ENCODE measurements at places on chromosomes 7 and 10.

- no peak for DNase-seq
Observed at GRCh38 chr7:151431768-151432311, 8.1 kb downstream of the CRYGN start.

DNA sequence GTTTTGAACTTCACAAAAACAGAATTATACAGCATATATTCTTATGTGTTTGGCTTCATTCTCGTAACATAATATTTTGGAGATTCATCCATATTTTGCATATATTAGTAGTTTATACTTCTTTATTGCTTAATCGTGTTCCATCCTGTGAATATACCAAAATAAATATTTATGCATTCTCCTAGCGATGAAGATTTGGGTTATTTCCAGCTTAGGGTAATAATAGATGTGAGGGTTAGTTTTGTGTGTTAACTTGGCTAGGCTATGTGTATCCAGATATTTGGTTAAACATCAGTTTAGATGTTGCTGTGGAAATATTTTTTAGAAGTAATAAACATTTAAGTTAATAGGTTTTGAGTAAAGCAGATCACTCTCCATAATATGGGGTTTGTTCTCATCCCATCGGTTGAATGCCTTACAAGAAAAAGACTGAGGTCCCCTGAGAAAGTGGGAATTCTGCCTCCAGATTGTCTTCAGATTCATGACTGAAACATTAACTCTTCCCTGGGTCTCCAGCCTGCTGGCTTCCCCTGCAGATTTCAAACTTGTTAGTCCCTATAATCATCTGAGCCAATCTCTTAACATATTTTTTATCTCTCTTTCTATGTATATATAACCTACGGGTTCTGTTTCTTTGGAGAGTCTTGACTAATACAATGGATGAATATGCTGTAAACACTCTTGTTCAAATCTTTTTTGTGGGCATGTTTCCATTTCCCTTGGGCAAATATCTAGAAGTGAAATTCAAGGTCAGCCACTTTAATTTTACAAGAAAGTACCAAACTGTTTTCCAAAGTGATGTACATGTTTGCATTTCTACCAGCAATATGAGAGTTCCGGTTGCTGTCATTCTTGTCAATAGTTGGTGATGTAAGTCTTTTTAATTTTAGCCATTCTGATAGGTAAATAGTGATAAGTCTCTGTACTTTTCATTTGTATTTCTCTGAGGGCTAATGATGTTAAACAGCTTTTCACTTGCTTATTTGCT, 48.7 kb downstream of the PDK4 start:
- no peak for DNase-seq

DNA sequence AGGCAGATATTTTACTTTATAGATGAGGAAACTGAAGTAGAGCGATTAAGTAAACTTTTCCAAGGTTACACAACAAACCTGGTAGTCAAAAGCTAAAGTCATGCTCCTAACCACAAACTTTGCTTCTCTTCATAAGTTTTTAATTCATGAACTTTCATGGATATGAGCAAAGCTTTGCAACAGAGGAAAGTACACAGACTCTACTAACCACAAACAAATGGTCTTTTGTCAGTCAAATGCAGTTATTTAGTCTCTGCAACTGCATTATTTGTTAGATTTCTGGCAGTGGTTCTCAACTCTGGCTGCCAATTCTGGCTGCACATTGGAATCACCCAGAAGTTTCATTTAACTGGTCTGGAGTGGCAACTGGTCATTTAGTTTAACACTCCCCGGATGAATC, 140.6 kb upstream of the TMEM168 start:
- DNase-seq: no peak

GRCh38 chr7:121369462-121369861, 26.6 kb downstream of the FAM3C start:
- no peak for DNase-seq

GRCh38 chr10:48509974-48510692, 94.7 kb downstream of the ARHGAP22 start:
- no peak for DNase-seq

DNA sequence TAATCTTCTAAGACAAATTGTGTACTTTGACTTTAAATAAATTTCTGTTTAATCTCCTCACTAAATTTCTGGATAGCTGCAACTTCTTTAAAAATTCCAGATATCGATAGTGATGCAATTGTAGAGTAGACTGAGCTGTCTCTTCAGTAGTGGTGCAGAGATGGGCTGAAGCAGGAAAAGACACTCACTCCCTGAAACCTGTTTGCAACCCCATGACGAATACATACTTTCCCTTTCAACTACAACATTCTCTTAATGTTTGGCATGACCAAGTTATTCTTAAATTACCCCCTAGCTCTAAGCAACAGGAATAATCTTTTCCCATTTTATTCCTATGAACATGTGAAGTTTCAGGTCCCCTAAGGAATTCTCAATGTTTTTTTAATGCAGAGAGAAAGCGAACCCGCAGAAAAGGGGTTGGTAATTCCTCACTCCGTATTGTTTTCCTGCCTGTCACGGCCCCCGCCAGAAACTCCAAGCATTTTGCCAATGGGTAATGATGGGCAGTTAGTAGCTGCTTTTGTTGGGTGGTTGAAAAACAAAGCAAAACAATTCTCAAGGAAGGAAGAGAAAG, 1.3 kb downstream of the THSD7A start:
- DNase-seq: no peak

- DNase-seq: no peak
Observed at GRCh38 chr10:28644647-28645046, 32.7 kb upstream of the BAMBI start.

- DNase-seq: no peak
Observed at GRCh38 chr7:130363026-130363847, 17.1 kb upstream of the CPA1 start.

GRCh38 chr10:13518076-13518692, 10.6 kb downstream of the BEND7 start:
- DNase-seq: no peak

DNA sequence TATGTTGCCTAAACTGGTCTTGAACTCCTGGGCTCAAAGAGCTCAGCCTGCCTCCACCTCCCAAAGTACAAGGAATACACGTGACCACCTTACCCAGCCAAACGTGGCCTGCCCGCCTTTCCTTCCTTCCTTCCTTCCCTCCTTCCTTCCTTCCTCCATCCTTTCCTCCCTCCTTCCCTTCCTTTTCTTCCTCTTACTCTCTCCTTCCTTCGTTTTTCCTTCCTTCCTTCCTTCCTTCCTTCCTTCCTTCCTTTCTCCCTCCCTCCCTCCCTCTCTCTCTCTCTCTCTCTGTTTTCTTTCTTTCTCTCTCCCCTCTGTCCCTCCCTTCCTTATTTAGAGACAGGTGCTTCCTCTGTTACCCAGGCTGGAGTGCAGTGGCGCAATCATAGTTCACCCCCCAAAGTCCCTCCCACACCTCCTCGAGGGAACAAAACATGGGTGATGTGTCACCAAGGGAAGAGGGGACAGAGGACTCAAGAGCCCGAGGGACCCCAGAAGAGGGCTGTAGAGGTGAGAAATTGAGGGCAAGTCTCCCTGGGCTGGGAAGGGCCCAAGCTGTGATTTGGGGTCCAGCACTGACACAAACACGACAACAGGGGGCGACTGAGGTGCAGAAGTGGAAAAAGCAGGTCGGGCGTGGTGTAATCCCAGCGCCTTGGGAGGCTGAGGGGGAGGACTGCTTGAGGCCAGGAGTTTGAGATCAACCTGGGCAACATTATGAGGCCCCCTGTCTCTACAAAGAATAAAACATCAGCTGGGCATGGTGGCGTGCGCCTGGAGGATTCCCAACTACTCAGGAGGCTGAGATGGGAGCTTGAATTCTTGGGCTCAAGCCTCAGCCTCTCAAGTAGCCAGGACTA, 28.1 kb downstream of the EPHB4 start:
- peak; percentile 32 for DNase-seq

DNA sequence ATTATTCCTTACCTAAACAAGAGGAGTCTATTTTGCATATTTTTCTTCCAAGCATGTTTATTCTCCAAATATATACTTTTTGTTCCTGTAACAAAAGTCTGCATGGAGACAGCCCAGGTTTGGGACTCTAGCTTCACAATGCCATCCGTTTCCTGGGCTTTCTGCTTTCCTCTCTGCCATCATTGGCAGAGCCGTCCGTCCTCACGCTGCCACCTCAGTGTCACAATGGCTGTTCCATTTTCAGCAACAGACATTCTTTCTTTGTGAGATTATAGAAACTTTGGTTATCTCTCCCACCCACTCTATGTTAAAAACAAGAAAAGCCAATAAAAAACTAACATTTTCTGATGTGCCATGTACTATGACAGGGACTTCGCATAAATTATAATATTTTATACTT, 825.2 kb downstream of the REEP3 start:
- DNase-seq: no peak

GRCh38 chr10:131480066-131480465, 168.5 kb upstream of the TCERG1L start:
- DNase-seq: no peak

- no peak for DNase-seq
Observed at GRCh38 chr10:74133923-74134820, 16.5 kb downstream of the AP3M1 start.

DNA sequence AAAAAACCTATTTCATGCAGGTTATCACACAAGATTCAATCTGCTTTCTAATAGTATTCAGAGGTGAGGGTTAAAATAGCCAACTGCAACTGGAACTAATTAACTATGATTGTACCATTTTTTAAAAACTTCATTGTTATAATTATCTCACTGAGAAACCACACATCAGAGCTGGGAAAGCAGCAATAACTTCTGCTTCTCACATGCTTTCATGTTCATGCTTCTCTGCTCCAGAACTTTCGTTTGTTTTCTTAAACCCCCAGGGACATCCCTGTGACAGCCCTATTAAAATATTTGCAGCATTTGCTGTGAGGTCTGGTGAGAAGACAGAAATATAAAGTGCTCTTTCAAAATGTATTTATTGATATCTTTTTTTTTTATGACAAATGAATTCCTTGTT, 389.0 kb upstream of the SORCS1 start:
- no peak for DNase-seq

GRCh38 chr7:106616708-106617051, 44.3 kb downstream of the CCDC71L start:
- DNase-seq: no peak

DNA sequence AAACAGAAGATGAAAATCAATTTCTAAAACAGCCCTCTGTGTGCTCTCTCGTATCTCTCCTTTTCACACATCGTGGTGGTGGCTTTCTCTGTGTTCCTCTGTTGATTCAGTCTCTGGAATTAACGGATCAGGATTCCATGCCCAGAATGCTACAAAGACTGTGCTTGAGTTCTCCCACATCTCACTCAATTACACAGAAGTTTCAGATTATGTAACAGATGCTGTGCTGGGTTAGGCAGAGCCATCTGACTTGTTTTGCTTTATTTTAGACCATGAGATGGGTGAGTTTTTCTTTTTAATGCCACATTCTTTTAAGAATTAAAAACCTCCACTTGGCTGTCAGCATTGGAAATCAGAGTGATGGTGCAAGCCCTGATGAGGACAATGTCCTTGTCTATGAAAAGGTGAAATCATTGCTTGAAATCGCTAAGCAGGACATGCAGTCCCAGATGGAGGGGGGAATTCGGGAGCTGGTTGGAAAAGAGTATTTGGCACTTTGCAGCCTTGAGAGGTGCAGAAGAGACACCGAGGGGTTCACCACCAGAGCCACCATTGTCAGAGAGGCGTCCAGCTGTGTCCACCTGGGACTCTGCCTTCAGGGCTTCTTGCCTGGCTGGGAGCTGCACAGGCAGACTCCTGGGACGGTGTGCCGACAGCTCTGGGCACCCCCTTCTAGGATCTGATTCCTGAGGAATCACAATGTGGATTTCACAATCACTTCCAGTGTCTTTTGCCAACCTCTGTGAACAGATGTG, 80.4 kb downstream of the EGFR start:
- DNase-seq: no peak

DNA sequence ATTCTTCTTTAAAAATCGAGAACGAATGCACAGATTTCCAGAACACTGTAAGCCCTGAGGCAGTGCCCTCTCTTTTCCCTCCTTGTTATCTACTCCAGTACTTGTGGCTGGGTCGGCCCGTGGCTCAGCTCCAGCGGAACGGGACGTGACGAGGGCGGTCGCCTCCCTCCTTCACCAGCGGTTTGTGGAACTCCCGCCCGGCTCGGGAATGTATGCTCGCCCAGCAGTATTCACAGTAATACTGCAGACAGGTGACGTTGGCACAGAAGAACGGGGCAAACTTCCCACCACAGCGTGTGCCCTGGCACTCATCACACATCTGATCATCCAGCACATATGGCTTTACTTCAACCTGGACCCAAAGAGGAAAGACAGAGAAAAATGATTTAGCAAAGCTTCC, 128.5 kb downstream of the BTAF1 start:
- no peak for DNase-seq

DNA sequence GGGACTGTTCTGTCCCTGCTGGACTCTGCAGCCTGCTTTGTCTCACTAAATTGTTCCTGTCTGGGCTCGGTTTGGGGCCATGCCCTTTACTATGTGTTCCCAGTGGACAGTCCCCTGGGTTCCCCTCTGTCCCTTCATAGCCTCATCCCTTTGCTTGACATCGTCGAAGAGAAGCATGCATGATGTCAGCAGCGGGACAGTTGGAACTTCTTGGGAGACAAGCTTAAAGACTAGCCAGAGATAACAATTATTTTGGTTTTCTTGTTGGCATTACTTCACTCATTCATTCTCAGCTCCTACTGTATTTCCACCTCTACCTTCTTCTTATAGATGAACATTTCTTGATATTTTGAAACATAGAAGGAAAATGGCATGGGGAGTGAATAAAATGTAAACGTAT, 2.7 kb downstream of the EPHB6 start:
- DNase-seq: no peak

GRCh38 chr10:7553531-7553930, 113.2 kb downstream of the ITIH5 start:
- DNase-seq: no peak

GRCh38 chr10:112832361-112832878, 117.6 kb upstream of the TCF7L2 start:
- no peak for DNase-seq

DNA sequence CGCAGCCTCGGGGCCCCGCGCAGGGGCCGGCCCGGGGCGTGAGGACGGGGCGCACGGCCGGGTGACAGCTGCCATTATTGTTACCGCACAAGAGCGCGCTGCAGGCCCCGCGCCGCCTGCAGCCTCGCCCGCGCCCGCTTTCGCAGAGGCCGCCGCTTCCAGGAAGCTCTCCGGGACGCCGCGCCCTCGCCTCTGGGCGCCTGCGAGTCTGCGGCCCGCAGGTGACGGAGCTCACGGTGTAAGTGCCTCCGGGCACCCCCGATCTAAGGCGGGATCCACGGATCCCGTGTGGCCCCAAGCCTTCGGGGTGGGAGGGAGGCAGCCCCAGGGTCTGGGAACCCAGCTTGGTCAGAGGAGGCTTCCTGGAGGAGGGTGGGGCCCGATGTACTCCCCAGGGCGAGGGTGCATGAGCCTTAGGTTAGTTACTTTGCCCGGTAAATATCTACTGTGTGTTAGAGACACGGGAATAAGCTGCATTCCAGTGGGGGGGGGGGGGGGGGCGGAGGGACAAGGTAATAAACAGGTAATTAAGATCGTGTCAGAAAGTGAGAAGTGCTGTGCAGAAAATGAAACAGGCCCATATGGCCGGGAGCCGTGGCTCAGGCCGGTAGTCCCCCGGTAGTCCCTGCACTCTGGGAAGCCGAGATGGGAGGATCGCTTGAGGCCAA, 638 bp downstream of the IQCE start:
- no peak for DNase-seq
